CD4-positive, alpha-beta memory T cell (primary cell): ENCODE measurements at places on chromosomes 2 and 18. TPM values are rescaled to one million over a fixed set of nuclear protein-coding genes. Genes with fewer than 3 reads are reported as not detected.

- DNase-seq = no peak
These were observed 158.6 kb downstream of the AQP4 start for GRCh38 chr18:26706911-26707351.

TMEM214 gene
- 25.6 TPM for polyA plus RNA-seq

DNA sequence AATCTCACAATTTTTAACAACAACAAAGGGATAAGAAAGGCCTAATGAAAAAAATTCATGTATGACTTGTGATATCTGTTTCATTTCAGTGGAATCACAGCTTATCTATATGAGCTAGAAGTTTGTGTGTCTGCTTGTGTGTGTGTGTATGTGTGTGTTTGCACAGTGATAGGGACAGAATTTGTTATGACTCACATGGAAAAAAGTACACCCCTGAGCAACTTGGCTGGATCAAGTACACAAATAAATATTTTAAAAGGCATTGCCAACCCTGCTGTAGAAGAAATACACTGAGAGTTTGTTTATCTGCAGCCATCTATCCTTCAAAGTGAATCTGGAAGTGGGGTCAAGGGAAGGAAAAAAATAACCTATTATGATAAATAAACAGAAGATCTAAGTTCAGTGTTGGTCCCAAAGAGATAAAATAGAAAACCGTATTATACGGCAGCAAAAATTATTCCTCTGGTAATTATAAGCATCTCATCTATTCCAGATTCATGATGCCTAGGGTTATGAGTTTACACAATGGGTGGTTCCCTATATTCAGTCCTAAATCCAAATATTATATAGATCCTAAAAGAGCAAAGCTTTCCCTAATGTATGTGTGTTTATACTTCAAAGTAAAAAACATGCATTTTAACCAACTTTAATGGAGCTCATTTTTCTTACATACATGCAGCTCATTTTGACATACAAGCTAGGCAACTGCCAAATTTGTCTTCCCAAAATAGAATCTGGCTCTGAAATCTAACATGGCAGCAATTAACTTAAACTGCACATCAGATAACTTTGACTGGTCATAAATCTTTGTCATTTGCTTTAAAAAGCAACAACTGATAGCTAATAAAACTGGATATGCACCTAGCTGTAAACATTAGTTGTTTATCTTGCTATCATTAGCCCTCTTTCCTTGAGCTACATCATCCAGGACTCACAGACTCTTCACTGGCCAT lies 420.6 kb downstream of the IRS1 start:
- no peak for DNase-seq

LYPD1 gene
- not detected for polyA plus RNA-seq

KATNAL2 gene
- polyA plus RNA-seq = not detected
